H4 (cell line): ENCODE measurements at places on chromosomes 4 and X.

DNA sequence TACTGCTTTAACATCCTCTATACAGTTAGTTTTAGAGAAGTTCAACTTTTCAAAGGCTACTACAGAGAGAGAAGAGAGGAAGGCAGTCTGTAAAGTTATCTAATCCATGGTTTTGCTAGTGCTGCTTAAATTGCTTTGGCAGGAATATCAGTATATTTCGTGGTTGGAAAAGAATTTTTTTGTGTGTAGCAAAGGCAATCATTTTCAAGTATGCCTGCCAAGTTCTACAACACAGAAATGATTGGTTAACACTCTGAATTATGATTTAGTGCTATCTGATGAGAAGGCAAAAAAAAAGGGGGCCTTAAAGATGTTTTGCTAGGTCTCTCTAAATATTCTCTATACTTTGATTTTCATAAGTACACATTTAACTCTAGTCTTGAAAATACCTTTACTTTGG is 133.1 kb downstream of the JADE1 start:
- no peak for DNase-seq

- DNase-seq, result no peak
Observed at GRCh38 chr4:95742179-95742578, 97.7 kb upstream of the PDHA2 start.

DNA sequence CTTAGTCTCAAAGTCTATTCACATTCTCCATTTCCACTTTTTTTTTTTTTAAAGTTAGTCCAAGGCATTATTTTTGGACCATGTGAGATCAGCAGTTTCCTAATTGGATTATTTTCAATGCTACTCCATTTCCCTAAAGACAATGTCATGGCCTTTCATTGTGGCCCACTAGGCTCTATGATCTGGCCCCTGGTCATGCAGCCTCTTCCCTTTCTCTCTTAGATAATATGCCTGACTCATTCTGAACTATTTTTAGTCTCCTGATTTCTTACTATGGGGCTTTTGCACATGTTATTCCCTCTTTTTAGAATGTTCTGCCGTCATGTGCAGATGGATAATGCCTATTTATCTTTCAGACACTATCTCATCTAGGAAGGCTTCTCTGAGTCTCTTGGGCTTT is 157.3 kb downstream of the TMA16 start:
- DNase-seq, result no peak

- DNase-seq, result no peak
Observed at GRCh38 chrX:137896123-137896522, 330.2 kb downstream of the ZIC3 start.

DNA sequence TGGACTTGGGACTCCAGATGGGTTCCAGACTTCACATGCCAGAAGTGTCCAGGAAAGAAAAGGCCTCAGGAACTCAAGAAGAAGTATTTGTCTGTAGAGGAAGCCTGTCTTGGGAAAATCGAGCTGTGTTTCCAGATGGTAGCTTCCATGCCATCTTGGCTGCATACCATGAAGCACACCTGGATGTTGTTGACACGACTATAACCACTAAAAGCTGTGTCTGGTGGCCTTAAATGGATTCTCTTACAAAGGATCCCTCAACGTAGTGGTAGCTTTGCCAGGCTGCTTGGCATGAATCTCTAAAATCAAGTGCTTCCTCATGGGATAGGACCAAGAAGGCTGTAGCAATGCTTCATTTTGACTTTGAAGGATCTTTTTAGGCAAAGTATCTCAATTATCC is 313.4 kb upstream of the BOD1L1 start:
- DNase-seq, result no peak

DNA sequence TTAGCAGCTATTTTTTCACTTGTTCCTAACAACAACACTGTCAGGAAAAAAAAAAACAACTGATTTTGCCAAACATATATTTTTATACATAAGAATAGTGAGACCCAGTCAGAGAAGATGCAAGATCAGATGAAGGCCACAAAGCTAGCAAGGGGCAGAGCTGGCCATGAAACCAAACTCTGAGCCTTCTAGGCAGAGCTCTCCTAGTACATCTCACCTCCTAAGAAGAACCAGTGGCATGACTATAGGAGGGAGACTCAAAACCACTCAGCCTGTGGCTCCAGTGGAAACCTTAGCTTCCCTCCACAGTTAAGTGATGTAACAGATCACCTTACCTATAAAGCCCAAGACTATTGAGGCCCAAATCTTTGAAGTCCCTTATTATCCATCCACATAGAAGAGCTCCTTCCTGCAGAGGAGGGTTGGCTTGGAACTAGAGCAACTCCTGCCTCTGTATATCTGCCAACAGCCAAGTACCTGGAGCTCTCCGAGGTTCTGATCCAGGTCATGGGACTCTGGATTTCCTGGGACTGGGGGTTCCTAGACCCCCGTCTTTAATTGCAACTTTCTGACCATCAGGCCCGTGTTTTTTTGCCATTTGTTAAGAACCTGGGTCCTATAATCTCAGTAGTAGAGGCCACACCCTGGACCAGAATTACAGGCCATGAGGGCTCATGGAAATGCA is 136.5 kb downstream of the SH3KBP1 start:
- no peak for DNase-seq

GRCh38 chr4:25160714-25161592 is 704 bp upstream of the SEPSECS start:
- peak; percentile 47 for DNase-seq

GRCh38 chr4:78145008-78145407 is 87.9 kb downstream of the FRAS1 start:
- DNase-seq, result no peak

DNA sequence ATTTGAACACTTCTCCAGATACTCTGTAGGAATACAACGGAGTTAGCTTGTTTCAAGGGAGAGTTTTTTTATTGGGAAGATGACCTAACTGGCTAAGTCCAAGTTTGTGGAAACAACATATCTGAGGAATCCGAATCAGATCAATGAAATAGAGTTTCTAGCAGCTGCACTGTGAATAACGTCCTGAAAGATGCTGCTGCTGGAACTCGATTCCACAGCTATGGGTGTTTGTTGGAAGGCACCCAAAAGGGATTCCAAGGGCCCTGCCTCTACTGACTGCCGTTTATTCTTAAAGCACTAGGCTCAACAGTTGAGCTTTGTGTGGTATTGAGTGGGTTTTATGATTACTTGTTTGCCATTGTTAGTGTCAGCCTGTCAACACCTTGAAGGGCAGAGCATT is 6.6 kb upstream of the GBA3 start:
- no peak for DNase-seq

- DNase-seq, result peak; percentile 6
Observed at GRCh38 chrX:152445926-152446325, 5.2 kb downstream of the GABRA3 start.

- peak; percentile 66 for DNase-seq
Observed at GRCh38 chrX:66728818-66729271, 90.0 kb upstream of the EDA2R start.

- peak; percentile 24 for DNase-seq
Observed at GRCh38 chr4:10524196-10524833, 67.1 kb upstream of the ZNF518B start.

- no peak for DNase-seq
Observed at GRCh38 chr4:6191448-6192130, 8.8 kb downstream of the JAKMIP1 start.
